Bladder microvascular endothelial cell (primary cell): ENCODE measurements at places on chromosomes 6 and 20. TPM values are rescaled to one million over a fixed set of nuclear protein-coding genes. Genes with fewer than 3 reads are reported as not detected.

COL21A1 gene
- 0.06 and 0.16 TPM in 2 replicates for total RNA-seq

TSHZ2 gene
- total RNA-seq, result 0.65 and 1.5 TPM in 2 replicates

COL9A3 gene
- total RNA-seq, result 0.32 and 0.69 TPM in 2 replicates

MYMX gene
- 0.31 and 0.49 TPM in 2 replicates for total RNA-seq
